Activated naive CD8-positive, alpha-beta T cell treated with anti-CD3 and anti-CD28 coated beads, Interleukin-2, amount 10 ng/mL, durations not matched to agents 7 days and 5 days (primary cell): ENCODE measurements at places on chromosomes 6 and 20. TPM values are rescaled to one million over a fixed set of nuclear protein-coding genes. Genes with fewer than 3 reads are reported as not detected.

REM1 gene
- not detected for total RNA-seq

SAMD5 gene
- total RNA-seq = not detected

NOTCH4 gene
- total RNA-seq = 0.67 TPM

TMC2 gene
- not detected for total RNA-seq

- no peak for DNase-seq
Measured at GRCh38 chr6:149266659-149267058, 50.9 kb upstream of the TAB2 start.

RBPJL gene
- not detected for total RNA-seq

TREM2 gene
- total RNA-seq = 1.9 TPM

RGS17 gene
- total RNA-seq = not detected

DNA sequence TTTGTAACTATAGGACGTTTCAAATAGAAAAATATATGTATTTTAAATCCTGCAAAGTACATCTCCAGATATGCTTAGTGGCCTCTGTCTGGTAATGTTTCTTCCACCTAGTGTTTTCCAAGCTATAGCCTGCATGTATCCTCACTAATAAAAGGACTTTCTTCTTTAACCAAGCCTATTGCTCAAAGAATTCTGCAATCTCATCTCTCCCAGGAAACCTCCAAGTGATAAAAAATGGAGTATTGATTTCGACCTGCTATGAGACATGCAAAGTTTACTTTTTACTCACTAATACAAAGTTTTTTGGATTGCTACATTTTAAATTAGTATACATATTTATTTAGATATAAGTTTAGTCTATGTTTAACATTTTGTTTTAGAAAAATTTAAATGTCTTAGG, 23.3 kb downstream of the ADGRB3 start:
- no peak for DNase-seq

DNA sequence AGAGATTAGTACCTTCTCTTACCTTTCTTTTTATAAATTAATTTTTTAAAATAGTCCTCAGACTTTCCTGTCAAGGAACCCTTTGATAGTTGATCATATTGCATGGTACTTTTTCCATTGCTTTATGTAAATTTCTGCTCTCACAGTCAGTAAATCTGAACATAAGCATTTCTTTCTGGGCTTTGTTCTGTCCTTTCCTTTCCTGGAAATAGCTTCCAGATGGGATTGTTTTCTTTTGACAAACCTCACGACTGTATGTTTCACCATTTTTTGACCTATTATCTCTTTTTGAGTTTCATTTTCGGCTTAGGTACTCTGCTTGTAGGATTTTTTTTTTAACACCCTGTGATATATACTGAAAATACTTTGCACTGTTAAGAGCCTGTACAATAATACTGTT, 32.6 kb downstream of the UTRN start:
- DNase-seq = no peak

- no peak for DNase-seq
Measured at GRCh38 chr20:33549229-33549999, 59.5 kb downstream of the CBFA2T2 start.

DNA sequence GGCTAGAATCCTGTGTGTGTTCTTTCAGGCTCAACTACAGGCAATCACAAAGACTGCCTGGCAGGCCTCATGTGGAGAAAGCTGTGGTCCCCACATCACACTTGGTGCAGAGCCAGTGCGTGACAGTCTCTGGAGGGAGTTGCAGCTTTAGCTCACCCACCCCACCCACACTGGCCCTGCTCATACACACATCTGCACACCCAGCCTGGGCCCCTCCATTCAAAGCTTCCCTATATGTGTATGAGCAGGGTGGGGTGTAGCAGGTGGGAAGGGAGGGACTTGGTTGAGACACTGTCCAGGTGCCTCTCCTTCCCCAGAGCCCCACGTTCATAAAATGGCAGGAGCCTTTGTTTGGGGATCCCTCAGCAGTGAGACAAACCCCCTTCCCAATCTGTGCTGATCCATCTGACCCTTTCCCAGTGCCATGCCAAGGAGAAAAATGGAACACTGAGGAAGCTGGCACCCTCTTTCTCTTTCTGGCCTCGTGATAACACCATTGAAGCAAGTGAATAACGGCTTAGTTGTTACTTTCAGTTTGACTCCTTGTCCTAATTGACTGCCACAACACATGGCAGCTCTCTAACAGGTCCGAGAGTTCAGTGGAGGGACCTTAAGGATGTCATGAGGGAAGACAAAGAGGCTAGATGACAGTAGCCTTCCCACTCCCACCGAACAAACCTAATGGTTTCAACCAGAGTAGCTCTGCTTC, 53.8 kb upstream of the NRSN1 start:
- DNase-seq = no peak

GRCh38 chr6:122736616-122737015, 42.9 kb upstream of the FABP7 start:
- no peak for DNase-seq

GRCh38 chr20:4682682-4683081, 39.0 kb upstream of the PRND start:
- no peak for DNase-seq

DNA sequence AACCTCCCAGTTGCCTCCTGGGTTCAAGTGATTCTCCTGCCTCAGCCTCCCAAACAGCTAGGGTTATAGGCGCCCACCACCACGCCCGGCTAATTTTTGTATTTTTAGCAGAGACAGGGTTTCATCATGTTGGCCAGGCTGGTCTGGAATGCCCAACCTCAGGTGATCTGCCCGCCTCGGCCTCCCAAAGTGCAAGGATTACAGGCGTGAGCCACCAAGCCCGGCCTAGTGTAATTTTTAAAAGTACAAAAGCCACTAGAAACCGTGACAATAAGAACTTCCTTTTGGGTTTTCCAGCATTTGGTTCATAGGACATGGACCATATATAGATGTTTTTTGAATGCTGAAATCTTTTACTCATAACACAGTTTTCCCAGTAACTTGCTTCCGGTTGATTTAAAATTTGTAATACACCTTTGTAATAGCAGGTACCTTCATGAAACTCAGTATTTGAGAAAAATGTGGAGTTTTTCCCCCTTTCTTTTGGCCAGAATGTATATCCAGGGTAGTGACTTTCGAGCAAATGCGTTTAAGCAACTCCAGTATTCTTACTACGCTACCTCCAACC, 467 bp downstream of the PXT1 start:
- DNase-seq = peak; percentile 33

- no peak for DNase-seq
Measured at GRCh38 chr6:13063300-13063918, 264.9 kb downstream of the TBC1D7 start.

- no peak for DNase-seq
Measured at GRCh38 chr6:165448210-165448609, 138.8 kb upstream of the C6orf118 start.

- DNase-seq = peak; percentile 58
Measured at GRCh38 chr6:130697995-130698535, 129.1 kb upstream of the SMLR1 start.

- DNase-seq = peak; percentile 58
Measured at GRCh38 chr20:63782051-63782471, 42.5 kb downstream of the SLC2A4RG start.

GRCh38 chr20:38579219-38579910, 1.6 kb upstream of the ADIG start:
- DNase-seq = no peak

DNA sequence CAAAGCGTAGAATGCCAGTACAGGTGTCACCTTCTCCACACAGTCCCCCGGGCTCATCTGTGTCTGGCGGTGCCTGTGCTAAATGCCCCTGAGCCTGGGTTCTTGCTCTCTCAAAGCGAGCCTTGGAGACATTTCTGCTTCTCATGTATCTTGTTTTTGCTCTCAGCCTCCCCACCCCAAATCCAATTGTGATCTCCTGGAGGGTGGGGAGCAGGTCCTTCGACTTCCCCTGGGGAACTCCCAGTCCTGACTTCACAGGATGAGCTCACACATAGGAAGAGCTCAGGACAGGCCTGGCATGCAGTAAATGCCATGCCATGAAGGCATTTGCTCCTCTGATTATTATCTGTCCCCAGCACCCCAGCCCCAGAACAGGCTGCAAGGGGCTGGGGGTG, 58.1 kb downstream of the NOL4L start:
- no peak for DNase-seq

DNA sequence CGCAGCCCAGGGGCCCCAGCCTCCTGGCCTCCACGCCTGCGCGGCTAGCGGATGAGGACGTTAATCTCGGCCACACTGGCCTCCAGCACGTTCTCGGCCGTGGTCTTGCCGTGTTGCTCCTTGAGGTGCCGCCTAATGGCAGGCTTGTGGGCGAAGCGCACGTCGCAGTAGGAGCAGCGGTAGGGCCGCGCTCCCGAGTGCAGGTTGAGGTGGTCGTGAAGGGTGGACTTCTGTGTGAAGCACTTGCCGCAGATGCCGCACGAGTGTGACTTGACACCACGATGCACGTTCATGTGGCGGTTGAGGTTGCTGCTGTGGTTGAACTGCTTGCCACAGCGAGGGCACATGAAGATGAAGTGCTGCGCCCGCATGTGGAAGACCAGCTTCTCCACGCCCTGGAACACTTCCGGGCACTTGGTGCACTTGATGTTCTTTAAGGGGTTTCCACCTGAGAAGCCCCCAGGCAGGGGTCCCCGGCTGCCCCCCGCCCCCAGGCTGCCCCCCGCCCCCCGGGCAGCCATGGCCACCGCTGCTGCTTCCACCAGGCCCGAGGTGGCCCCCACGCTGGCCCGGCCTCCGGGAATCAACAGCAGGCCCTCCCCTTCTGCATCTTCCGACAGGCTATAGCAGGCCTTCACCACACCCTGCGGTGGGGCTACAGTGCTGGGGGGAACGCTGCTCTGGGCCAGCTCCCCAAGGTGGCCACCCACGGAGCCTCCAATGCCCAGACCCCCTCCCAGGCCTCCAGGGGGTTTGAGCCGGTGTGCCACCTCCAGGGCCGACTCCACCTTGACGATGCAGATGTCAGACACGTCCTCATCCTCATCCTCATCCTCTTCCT, 1.8 kb downstream of the ZBTB12 start:
- no peak for DNase-seq

DNA sequence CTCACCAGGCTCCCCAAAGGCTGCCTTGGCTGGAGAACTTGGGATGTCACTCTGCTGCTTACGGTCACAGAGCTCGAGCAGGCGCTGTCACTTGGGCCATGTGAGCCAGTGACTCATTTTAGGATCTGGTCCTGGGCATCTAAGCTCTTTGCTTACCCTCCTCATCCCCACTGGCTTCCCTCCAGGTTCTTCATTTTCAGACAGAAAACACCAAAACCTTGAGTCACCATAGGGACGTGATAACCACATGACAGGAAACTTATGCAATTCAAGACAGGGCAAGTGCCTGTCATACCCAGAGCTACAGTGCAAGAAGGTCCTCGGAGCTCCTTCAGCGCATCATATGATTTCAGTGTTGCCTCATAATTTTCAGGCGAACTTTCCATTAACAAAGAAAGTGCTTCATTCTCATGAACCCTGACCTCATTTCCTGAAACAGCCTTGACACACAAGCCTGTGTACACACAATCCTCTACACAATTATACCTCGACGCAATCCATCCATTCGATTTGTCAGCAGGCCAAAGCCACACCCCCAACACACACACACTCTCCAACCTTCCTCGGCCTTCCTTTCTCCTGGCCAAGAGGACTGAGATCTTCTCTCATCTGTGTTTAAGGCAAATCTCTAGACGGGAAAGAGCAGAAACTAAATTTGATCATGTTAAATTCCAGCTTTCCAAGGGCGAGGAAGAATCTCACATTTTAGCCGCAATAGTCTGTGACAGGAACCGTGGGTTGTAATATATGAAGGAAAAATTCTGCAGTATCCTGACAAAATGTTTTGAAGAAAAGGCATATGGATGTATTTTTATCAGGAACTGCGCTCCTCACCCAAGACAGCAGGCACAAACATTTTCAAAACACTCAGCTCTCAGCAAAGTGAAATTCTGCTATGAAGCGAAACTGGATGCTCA, 25.3 kb downstream of the TBC1D7 start:
- no peak for DNase-seq

MACROD2 gene
- total RNA-seq = not detected

GRCh38 chr6:105226598-105227294, 46.9 kb upstream of the POPDC3 start:
- no peak for DNase-seq
